ENCODE measurements at places on chromosomes 4 and X.

DNA sequence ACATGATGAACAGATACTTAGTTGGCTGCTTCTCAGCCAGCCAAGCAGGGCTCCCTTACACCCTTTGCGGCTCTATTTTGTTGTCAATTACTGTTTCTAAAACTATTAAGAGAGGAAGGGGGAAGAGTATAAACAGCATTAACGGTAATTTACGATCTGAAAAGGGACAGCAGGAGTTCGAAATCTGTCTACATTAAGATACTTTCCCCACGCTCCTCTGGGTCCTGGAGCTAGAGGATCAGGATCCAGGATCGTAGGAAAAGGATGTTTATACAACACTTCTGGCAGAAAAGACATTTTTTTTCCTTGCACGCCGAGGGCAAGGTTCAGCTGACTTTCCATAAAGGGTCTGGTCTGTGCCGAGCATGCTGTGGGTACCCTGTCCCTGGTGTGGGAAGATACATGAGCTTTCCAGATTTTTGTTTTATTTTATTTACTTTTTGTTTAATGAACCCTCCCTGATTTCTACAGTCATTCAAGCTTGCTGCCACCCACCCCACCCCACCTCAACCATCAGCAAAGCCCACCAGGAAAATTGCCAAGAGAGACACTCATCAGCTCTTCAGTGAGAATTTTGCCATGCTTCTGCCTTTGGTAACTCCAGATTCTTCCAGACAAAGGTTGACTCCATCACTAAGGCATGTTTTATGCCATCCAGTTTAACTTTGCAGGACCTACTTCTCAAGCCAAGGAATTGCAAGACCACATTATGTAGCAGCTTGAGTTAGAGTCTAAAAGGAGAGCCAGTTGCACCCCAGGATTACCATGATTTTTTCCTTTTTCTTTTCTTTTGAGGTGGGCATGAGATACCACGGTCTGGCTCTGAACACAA lies 188.1 kb downstream of the QDPR start:
- no peak for DNase-seq

GRCh38 chr4:86917212-86918039 lies 17.4 kb upstream of the AFF1 start:
- DNase-seq: no peak

DNA sequence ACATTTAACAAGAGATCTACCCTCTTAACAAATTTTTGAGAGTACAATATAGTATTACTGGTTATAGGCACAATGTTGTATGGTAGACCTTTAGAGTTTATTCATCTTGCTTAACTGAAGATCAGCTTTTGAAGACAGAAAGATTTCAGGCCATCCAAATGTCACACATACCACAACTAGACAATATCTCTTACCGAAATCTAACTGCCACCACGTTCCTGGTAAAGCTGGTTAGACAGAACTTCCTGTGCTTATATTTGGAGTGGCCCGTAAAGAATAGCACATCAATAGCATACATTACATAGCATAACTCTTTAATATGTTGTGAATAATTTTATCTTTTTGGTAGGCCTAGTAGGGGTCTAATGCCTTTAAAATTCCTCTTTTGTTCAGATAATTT lies 29.8 kb upstream of the ARHGEF6 start:
- no peak for DNase-seq

DNA sequence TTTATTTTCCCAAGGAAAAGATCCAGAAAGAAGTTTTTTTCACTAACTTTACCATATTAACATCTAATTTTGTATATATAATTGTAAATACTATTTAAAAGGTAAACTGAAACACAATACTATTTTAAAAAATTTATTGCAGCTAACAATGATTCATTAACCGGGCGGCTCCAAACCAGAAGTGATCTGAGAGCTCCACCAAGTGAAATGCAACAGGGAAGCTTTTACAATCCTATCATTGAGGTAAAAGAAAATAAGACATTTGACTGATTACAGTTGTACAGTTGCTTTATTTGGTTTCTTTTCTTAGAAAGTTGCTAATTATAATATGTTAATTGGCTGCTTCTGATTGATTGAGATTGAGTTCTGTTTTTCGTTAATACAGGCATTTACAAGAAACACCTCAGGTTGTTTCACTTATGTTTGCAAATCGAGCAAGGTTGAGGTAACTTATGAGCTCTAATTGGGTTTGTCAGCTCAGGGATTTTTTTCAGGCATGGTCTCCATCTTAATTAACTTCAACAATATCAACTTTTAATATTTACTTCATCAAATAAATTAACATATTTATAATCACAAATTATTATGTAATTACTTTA lies 220.2 kb upstream of the UGT8 start:
- no peak for DNase-seq

GRCh38 chrX:129932821-129933321 lies 26.9 kb downstream of the UTP14A start:
- no peak for DNase-seq

GRCh38 chr4:74539044-74539790 lies 94.3 kb downstream of the AREG start:
- DNase-seq: no peak
